ENCODE measurements at places on chromosomes 5 and 9.

GRCh38 chr5:119031905-119032304, 39.0 kb upstream of the DMXL1 start:
- no peak for DNase-seq

GRCh38 chr5:151483647-151484046, 36.2 kb downstream of the SLC36A1 start:
- DNase-seq: no peak

DNA sequence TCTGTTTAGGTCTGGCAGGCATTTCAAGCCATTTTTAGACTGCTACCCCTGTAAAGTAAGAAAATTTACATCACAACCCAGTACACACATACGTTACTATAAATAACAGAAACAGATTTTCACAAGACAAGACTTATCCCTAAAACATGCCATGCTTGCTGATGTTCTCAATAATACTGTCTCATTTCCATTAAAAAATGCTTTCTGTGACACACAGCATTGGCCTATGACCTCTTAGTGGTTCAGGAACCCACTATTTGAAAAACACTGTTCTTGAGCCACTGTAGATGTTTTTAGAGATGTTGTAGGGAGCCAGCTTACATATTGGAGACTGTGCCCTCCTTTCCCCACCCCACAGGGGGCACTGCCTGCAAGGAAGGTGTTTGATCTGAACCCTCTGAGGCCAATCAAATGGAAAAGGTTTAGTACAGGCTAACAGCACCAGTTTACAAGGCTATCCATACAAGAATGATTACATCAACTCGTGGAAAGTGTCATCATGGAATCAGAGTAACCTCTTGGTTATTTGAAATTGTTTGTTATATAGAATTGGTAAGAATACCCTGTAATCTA, 30.8 kb downstream of the ZSWIM6 start:
- no peak for DNase-seq

- no peak for DNase-seq
Measured at GRCh38 chr5:87398981-87399614, 13.6 kb downstream of the CCNH start.

DNA sequence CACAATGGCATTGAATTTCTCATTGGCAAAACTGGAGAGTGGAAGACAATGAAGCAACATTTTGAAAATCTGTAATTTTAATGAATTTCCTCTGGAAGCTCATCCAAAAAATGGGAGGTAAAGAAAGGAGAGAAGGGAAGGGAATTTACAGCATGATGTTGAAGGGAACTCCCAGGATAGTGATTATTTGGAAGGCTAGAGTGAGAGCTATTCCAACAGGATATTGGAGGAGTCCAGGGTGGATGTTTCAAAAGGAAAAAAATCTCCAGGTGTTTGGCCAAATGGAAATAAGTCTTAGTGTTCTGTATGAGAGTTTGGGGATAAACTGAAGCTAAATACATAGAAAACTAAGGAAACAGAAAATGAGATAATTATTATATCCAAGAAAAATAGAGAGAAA, 106.2 kb downstream of the IZUMO3 start:
- no peak for DNase-seq

DNA sequence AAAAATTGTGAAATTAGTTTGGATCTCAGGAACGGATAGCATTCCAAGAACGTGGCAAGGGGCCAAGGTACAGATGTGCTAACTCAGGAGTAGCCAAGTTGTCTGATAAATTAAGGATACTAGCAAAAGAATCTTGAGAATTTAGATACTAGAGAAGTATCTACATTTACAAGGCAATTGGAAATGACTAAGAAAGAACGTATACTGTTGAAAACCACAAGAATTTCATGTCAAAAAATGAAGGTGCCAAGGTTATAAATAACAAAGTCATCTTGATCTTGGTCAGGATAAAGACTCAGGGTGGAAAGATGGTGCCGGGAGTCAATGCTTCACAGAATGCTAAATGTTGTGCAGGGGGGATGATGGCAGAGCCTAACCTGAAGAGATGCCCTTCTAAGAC, 19.2 kb downstream of the CAPSL start:
- DNase-seq: no peak

GRCh38 chr5:158320178-158320674, 461.3 kb upstream of the CLINT1 start:
- no peak for DNase-seq

Data from stimulated activated CD8-positive, alpha-beta memory T cell treated with anti-CD3 and anti-CD28 coated beads, Interleukin-7, amount 100 ng/mL, for 1 hour (primary cell).